ENCODE measurements at places on chromosomes 6 and 20.

DNA sequence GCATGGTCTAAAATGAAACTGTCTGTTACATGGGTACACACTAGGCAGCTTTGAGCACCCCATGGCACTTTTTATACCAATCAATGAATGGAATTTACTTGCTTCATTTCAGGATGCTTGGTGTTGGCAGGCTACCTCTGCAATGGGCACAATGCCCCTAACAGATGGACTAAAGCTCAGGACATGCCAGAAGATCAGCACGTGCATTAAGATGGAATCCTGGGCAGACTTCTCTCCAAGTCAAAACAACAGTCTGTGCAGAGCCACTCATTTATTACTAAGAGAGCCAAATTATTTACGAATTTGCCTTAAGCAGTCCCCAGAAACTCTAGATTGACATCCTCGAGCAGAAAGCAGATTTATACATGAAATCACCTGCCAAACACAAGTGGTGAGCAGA is 55.8 kb upstream of the SCML4 start:
- DNase-seq, result no peak

GRCh38 chr6:11008821-11009220 is 35.3 kb downstream of the ELOVL2 start:
- DNase-seq, result no peak

GRCh38 chr20:20752712-20753111 is 40.3 kb upstream of the RALGAPA2 start:
- no peak for DNase-seq

GRCh38 chr20:62900692-62901584 is 25.4 kb downstream of the DIDO1 start:
- peak; percentile 15 for DNase-seq

DNA sequence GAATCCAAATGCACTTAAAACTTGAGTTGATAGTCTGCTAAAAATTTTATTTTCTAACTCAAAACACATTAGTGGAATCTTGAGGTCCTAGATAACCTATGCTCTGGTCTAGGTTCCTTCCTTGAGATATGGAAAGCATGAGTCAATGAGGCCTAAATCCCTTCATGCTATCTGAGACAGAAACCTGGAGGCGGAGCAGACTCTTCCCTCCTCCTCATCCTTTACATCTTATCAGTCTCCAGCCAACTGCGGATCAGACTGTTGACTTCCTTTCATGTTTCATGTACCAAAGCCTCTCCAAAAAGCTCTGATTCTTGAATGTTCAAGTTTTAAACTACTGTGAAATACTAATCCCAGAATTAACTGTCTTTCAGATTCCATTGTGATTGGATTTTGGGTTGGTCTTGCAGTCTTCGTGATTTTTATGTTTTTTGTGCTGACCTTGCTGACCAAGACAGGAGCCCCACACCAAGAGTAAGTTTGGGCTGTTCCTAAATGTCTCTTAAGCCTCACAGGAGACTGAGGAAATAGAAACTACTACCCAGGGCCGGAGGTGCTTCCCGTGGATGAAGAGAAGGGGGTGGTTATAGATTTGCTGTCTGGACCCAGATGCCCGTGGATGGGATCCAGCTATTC is 29.1 kb downstream of the MRAP2 start:
- DNase-seq, result no peak

DNA sequence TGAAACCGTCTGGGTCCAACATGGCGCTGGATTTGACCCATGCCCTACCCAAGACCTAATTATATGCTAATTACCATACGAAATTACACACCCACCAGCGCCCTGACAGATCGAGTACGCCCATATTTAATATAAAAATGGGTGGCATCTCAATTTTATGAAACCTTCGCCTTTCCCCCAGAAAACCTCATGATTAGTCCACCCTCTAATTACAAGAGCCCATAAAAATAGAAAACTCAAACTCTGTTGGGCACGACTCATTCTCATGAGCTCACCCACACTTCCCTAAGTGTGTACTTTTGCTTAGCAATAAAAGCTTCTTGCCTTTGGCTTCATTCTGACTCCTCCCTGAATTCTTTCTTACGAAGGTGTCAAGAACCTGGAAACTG is 136.4 kb downstream of the OR2B2 start:
- no peak for DNase-seq

DNA sequence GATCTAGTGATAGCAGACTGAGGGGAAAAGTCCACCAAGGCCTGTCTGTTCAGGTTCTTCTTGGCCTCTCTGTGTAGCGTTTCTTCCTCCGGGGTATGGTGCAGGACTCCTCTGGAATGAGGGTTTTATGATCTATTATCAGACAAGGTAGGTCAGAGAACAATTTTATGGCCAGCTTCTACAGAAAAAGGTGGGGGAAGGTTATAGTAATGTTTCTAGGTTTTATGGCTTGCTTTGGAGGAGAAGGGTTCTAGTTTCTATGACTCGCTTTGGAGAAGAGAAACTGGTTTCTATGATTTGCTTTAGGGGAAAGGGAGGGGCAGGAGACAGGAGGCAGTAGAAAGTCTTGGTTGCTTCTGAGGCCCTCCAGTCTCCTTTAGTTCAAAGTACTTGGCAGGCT is 144.8 kb upstream of the LAMA2 start:
- DNase-seq, result no peak

DNA sequence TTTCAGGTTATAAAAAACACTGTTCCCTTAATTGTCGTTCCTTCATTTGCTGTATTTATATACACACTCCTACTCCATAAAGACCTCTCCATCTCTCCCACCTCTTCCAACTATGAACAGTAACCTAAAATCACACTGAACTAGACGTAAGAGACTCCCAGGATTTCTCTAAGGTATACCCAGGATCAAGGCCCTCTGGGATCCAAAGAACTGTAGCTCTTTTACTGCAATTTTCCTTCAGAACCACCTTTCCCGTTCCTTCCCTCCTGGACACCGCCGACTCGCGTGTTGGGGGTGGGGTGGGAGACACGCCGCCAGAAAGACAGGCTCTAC is 680 bp downstream of the LATS1 start:
- no peak for DNase-seq

GRCh38 chr6:127690092-127690491 is 113.1 kb downstream of the C6orf58 start:
- DNase-seq, result no peak

DNA sequence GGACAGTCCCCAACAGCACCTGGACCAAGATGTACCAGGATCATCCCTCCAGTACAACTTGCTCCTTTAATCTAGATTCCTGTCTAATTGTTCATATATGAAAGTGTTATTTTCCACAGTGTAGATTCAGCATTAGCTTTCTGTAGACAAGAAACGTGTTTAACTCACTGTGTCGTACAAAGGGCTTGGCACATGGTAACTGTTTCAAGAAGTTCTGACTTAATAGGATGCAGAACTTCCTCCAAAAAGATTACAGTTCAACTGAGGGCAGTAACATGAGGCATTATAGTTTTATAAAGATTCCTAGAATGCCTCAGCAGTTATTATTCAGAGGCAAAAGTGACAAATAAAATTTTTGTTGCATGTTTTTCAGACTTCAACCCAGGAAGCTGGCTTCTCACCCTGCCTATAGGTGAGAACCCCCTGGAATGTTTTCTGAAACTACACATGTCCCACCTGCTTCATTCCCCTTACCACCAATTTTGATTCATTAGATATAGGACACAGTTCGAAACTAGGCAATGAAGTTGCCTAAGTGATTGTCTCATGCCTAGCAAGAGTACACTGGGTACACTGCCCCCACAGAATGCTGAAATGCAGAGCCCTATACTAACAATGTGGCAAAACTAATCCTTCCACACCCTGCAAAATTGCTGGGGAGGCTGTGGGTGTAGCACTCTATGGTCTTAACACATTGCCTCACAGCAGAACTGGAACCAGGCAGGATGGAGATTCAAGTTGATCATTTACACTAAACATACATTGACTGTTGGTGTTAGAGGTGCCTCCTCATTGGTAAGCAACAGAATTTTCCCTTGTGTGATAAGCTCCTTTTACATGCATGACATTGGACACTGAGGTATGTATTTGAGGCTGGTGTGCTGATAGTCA is 22.6 kb upstream of the SH3BGRL2 start:
- DNase-seq, result no peak

DNA sequence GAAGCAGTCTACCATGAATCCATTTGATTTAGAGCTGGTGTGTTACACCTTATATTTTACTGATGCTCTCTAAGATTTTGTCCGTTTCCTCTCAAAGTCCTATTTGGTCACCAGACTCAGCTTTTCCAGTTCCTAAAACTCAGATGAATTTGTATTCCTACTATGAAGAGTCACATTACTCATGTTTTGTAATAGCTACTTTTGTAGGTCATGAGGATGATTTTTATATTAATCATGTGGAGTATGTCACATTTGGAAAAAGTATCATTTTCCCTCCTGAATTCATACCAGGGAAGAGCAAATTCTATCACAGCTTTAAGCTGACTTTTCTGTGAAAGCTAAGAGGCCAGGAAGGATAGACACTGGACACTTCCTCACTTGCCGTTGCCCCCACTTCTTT is 140.6 kb upstream of the SCGN start:
- DNase-seq, result no peak

DNA sequence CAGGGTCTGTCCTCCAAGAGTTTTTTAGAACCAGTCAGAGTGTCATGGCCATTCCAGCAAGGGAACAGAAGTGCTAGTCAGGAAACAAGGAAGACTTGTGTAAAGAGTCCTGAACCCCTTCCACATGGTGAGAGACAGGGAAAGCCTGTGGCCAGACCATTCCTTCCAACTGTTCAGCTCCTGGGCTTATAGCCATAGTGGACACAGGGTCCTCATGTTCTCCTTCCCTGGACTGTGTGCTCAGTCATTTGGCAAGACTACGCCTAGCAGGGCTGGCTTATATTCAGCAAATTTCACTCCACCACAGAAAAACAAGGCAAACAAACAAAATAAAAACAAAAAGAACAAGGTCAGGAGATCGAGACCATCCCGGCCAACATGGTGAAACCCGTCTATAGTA is 60.5 kb downstream of the NRN1 start:
- no peak for DNase-seq

GRCh38 chr6:44675449-44675848 is 287.9 kb downstream of the CDC5L start:
- DNase-seq, result no peak

DNA sequence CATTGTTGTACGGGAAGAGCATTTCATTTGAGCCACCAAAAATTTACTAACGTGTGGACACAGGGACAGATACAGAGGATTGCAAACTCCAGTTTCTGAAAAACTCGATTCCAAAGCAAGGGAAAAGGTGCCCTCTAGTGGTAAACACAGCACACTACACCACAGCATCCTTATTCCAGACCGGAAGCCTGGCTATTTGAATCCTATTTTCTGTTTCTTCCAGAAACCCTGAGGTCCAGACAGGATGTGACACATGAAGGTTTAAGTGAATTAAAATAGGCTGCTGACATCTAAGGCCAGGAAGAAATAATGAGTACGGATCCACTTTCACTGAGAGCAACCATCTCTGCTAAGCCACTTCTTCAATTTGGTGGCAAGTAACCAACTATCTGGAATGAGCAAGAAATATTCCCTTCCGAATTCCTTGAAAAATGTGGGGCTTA is 31.8 kb upstream of the GMPR start:
- DNase-seq, result peak; percentile 48

GRCh38 chr20:46984405-46984804 is 89.8 kb downstream of the EYA2 start:
- DNase-seq, result no peak

DNA sequence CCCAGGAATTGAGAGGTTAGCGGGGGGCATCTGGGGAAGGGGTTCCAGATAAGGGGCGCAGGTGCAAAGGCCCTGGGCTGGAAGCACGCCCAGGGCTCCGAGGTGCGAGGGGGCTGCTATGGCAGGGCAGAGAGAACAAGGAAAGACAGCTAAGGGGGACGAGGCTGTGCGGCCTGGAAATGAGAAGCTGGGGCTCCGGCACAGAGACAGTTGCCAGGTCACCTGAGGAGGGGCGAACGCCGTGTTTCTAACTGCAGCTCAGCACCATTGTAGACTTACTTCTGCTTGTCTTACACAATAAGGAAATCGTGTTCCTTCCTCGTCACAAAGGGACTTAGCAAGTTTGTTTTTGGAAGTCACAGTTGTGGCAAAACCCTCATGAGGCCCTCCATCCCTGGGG is 68.9 kb upstream of the TBXT start:
- DNase-seq, result no peak

- DNase-seq, result no peak
Measured at GRCh38 chr6:25034431-25034921, 98.7 kb upstream of the RIPOR2 start.

GRCh38 chr20:23668477-23668951 is 20.3 kb downstream of the CST4 start:
- DNase-seq, result peak; percentile 18

DNA sequence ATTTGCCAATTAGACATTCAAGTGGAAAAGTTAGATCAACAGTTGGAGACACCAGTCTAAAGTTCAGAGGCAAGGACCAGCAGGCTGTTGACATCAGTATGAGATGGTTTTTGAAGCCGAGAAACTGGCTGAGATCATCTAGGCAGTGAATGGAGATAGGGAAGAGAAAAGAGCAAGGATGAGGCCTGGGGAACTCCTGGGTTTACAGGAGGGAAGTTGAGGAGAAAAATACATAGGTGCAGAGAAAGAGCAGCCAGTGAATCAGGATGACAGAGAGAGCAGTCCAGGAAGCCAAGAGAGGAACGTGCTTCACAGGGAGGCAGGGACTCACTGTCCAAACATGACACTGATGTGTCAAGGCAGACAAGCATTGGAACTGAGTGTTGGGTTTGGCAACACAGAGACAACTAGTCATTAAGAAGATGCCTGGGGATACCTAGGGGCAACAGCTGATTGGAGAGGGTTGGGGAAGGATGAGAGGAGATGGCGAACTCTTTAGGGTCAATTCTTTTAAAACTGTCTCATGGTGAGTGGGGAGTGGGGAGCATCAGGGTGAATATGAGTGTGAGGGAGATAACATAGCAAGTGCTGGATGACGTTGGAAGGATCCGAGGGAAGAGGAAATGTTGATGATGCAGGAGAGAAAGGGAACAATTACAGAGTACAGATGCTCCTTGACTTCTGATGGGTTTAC is 13.2 kb upstream of the SALL4 start:
- no peak for DNase-seq

GRCh38 chr6:87174078-87174579 is 18.8 kb downstream of the ZNF292 start:
- no peak for DNase-seq

- no peak for DNase-seq
Measured at GRCh38 chr6:10862361-10862760, 19.5 kb downstream of the GCM2 start.

DNA sequence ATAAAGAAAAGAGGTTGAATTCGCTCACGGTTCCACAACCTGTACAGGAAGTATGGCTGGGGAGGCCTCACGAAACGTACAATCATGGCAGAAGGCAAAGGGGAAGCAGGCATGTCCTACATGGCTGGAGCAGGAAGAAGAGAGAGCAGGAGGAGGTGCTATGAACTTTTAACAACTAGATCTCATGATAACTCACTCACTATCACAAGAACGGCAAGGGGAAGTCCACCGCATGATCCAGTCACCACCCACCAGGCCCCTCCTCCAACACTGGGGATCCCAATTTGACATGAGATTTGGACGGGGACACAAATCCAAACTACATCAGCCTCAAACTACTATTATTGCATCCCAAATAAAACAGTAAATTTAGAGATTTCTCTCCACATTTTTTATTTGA is 53.6 kb upstream of the CST7 start:
- no peak for DNase-seq

GRCh38 chr20:47244451-47244850 is 112.0 kb downstream of the ZMYND8 start:
- DNase-seq, result no peak

GRCh38 chr6:133092771-133093170 is 148.4 kb upstream of the EYA4 start:
- DNase-seq, result no peak

GRCh38 chr6:30687659-30688431 is 1.4 kb upstream of the PPP1R18 start:
- DNase-seq, result no peak

- DNase-seq, result no peak
Measured at GRCh38 chr6:170042123-170042522, 248.8 kb downstream of the DLL1 start.
